WERI-Rb-1 (cell line): ENCODE measurements at places on chromosomes 5 and 9.

GRCh38 chr9:124829334-124829669 lies 24.0 kb upstream of the WDR38 start:
- no peak for DNase-seq

- DNase-seq, result no peak
These were observed 81.3 kb upstream of the IER5L start for GRCh38 chr9:129259375-129259774.

- no peak for DNase-seq
These were observed 164.7 kb downstream of the OLFM1 start for GRCh38 chr9:135251996-135252760.

DNA sequence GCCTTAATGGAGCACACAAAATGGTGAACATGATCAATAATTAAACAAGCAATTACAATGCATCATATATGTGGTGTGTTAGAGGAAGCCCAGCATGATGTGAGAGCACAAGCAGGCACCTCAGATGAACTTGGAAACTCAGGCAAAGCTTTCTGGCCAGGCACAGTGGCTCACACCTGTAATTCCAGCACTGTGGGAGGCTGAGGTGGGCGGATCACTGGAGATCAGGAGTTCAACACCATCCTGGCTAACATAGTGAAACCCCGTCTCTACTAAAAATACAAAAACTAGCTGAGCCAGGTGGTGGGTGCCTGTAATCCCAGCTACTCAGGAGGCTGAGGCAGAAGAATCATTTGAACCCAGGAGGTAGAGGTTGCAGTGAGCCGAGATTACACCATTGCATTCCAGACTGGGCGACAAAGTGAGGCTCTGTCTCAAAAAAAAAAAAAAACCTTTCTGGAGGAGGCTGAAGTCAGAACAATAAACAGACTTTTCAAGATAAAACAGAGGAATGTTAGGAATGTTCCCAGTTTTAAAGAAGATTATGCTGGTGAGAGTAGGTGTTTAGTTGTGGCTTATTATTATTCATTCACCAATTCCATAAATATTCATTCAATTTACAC lies 159.4 kb downstream of the CEMIP2 start:
- DNase-seq, result no peak

DNA sequence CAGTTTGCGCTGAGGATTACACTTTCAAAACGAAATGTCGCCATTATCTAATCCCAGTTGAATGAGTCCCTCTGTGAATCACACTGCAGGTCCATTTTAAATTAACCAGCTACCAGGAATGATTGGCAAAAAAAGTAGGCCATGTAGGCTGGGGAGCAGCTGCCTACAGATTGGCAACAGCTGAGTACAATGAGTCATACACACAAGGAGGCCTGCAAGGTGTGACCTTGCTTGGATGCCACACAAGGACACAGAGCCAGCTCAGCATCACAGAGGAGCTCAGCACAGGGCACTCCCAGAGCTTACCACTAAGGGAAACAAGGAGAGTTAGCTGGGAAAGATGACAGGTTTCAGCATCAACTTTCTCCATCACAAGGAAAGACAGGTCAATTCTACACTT lies 12.9 kb downstream of the HAVCR1 start:
- peak; percentile 15 for DNase-seq

- DNase-seq, result no peak
These were observed 434.6 kb downstream of the ENC1 start for GRCh38 chr5:74205767-74206578.

- DNase-seq, result peak; percentile 51
These were observed at the start of gene HMCN2 for GRCh38 chr9:130265431-130266235. TSS of gene HMCN2 (plus strand) at chr9:130265760. CDS start at chr9:130265879, 119 bp downstream.

GRCh38 chr9:127919253-127919815 lies 2.5 kb upstream of the ST6GALNAC4 start:
- DNase-seq, result no peak

DNA sequence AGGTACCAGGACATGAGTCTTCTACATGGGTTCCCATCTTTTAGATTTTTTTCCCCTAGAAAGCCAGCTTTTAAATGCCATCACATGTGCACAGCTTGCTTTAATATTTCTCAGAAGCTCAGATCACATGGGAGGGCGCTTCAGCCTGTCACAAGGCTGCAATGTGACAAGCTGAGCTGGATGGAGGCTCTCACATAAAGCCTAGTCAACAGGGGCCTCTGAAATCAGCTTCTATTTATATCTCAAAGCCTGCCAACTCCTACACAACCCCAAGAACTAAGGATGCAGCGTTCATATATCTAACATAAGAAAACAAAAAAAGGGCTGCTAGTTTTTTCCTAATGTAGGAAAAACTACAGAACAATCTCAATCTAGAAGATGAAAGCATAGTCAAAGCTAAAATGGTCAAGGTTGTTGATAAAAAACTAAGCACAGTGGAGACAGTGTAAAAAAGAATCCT lies 2.3 kb downstream of the ZFAND5 start:
- peak; percentile 52 for DNase-seq

- peak; percentile 37 for DNase-seq
These were observed 93.5 kb downstream of the SYK start for GRCh38 chr9:90894986-90895687.

GRCh38 chr5:132221781-132222648 lies 5.6 kb downstream of the P4HA2 start:
- DNase-seq, result no peak

DNA sequence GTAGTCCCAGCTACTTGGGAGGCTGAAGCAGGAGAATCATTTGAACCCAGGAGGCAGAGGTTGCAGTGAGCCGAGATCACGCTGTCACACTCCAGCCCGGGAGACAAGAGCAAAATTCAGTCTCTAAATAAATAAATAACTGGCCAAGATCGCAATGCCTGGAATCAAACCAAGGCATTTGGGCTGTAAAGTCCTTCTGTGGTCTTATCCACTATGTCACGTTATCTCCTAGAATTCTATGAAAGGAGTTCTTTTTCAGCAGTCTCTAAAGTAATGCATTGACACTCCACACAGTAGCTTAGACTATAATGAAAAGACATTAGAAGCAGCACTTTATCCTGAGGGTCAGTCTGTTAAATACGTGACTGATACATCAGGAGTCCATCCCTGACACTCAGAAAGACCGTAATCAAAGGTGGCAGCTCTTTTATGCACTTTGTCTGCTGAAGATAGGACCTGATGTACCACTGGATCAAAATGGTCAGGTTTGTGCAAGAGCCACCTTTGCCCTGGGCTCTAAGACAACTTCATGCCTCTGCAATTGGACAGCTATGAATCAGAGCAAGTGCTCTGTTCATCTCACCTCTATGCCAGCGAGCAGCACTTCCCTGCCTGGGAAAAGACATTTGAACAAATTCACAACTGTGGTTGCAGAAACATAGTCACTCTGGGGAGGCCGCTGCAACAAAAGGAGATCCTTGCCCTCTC lies 31.7 kb upstream of the GNA14 start:
- DNase-seq, result no peak

DNA sequence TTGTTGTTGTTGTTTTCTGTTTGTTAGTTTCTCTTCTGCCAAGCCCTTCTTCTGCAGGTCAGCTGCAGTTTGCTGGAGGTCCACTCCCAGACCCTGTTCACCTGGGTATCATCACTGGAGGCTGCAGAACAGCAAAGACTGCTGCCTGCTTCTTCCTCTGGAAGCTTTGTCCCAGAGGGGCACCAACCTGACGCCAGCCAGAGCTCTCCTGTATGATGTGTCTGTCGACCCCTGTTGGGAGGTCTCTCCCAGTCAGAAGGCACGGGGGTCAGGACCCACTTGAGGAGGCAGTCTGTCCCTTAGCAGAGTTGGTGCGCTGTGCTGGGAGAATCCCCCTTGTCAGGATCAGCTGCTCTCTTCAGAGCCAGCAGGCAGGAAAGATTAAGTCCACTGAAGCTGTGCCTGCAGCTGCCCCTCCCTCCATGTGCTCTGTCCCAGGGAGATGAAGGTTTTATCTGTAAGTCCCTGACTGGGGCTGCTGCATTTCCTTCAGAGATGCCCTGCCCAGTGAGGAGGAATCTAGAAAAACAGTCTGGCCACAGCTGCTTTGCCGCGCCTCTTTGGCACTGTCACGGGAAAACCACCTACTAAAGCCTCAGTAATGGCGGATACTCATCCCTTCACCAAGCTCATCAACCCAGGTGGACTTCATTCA lies 299.2 kb downstream of the EDIL3 start:
- peak; percentile 79 for DNase-seq

- DNase-seq, result no peak
These were observed 8.9 kb upstream of the TLE4 start for GRCh38 chr9:79562749-79563386.

DNA sequence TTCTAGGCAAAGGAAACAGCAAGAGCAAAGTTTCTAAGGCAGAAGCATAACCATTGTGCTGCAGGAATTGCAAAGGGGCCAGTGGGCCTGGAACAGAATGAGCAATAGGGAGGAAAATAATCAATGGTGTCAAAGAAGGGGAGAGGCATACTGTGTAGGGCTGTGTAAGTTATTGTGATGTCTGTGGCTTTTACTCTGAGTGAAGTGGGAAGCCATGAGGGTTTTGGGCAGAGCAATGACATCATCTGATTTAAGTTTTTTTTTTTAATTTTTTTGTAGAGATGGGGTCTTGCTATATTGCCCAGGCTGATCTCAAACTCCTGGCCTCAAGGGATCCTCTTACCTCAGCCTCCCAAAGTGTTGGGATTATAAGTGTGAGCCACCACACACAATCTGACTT lies 64.6 kb upstream of the PPP2CA start:
- no peak for DNase-seq

- no peak for DNase-seq
These were observed 543.7 kb downstream of the DMRTA1 start for GRCh38 chr9:22990349-22990748.

GRCh38 chr5:65061974-65062353 lies 293.2 kb downstream of the CWC27 start:
- DNase-seq, result no peak

DNA sequence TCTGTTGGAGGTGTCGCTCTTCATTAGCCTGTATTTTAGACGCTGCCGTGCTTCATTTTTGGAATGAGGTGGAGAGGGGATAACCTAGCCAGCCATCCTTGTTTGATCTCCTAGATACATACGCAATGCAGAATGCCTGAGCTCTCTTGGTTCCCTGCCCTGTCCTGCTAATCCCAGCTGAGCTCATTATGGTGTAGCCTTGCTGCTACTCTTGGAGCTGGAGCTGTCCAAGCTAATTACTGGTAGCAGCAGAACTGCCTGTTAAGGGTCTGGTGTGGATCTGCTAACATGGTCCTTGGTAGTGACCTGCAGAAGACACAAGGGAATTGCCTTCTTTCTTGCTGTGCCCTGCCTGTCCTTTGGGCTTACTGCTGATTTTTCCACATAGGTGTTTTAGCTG lies 207.9 kb downstream of the CNTLN start:
- DNase-seq, result peak; percentile 90

DNA sequence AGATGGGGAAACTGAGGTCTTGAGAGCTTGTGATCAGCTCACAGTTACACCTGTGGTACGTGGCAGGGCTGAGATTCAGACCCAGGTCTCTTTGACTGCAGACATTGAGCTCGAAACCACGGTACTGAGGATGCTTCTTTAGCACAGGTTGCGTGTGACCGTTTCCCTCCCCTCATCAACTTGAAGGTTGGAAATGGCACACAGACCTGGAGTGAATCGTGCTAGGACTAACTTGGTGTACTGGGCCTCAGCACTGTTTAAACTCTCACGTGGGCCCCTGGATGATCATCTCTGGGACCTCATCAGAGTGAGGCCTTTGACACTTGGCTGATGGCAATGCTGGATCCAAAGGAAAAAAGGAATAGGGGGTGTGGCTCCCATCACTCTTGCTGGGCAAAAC lies 106.0 kb downstream of the MVB12B start:
- no peak for DNase-seq

DNA sequence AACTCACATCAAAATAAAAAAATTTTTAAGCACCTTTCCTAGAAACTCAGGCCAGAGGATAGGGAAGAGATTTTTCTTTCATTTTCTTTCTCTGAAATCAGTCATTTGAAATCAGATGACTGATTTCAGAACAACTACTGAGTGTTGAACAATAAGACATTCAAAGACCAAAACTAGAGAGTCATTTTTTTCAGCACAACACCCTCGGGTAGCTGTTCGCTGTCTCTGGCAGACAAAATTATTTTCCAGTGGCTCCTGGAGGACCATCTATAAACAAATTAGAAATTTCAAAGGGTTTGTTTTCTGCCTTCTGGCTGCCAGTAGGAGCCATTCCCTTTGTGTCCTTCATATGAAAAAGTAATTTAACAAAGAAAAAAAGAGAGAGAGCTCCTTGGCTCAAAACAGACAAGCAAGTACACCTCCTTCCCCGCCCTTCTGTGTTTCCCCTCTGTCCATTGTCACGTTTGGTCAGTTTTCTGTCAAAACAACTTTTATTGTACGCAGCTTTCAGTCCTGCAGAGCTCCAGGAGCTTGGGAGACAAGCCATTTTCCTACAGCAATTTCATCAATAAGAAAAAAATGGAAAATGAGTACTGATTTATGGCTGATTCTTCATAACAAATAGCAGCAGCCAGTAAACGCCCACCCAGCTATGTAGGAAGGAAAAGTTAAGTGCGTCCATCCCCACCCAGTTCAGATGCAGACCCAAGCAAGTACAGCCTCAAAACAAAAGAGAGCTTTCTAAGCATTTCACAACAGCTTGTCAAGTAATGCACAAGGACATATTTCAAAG lies 405.2 kb downstream of the ZNF608 start:
- no peak for DNase-seq

DNA sequence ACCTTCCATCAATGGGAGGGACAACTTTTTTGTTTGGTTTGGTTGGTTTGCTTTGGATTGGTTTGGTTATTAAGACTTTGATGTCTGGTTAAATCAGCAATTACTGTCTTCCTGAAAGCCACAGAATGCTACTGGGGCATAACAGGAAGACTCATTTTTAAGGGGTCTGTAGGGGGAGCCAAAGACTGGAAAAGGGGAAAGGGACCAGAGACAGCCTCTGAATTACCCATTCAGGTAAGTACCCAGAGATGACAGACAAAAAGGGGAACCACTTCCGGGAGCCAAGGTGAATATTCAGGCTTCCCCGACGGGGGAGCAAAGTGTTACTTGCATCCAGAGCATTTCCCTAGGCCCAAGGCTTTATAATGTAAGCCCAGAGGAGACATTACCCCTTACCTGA lies 4.6 kb upstream of the FEM1C start:
- DNase-seq, result peak; percentile 16

GRCh38 chr9:133584559-133585476 lies 24.4 kb downstream of the FAM163B start:
- no peak for DNase-seq

GRCh38 chr5:173873306-173873922 lies 14.7 kb upstream of the CPEB4 start:
- no peak for DNase-seq

DNA sequence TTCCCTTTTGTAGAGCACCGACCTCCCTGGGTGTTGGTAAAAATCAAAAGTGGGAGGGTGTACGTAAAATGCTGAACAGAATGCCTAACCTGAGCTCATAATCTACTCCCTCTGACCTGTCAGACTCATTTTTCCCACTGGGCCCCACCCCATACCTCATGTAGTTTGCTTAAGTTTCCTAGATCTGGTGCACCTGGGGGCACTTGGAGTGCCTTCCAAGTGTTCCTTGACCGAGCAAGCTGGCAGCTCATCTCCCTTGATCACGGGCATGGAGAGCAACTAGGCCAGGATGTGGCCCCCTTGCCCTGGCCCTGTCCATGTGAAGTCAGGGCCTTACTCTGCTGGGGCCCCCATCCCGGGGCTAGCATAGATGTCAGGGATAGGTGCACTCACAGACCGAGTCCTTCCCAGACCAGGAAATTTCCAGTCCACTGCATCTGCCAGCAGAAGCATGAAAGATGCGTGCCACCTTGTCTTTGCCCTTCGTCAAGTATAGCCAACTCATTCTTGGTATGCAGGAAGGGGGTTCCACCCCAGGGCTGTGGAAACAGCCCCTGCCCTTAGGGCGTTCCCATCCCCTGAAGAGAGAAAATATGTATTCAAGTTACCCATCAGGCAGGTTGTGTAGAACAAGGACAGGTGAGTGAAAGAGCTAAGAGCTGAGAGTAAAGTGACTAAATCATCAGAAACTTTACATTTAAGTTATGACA lies 41.9 kb downstream of the SLC22A5 start:
- DNase-seq, result no peak
